ENCODE measurements at places on chromosomes 7 and 10.
A peak's percentile ranks its signal among the peaks of the same experiment; 100 is the strongest.

DNA sequence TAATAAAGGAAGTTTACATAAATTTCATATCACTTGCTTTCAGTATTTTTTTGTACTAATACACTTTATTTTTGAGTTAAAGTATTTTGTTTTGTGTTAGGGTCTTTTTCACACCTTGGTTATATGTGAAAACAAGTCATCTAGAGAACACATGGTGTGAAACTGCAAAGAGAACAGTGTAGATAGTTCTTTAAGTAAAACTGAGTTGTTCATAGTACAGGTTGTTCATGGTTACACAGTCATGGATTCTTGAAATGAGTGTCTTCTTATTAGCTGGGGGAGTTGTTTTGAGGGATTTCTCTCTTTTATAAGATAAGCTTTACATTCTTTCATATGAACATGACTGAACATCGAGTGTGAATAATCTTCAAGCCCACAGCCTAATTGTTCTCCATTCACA, 244.2 kb downstream of the THSD7A start:
- no peak for DNase-seq

DNA sequence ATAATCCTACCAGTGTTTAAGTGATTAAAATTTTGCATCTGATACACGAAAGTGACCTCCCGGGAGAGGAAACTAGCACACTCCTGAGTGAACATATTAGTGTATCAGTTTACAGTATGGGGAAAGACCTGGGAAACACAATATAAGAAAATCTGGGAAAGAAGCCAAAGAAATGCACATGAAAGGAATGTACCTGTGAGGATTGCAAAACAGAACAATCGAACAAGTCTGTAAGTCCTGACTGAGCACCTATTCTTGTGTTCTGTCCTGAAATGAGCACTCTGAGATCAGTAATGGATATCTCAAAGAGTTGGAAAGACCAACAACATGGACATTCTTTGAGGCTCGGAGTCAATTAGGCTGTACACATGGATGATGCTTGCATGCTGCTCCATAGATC, 554.7 kb downstream of the SORCS3 start:
- peak; percentile 7 for DNase-seq

DNA sequence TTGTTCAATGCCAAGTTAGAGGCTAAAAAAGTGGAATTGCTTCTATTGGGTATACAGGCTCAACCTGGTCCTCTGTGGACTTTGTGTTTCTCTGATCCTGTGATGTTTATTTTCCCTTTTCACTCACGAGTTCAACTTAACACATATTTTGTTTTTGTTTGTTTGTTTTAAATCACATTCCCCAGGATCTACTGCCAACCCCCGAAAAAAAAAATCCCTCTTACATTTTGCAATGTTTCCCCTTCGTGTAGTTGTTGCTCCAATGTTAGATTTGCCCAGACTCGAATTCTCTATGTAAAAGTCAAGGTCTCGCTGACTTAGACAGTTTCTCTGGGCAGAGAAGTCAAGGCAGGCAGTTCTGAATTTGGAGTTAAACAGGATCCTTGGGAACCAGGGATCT, 876.4 kb downstream of the CCSER2 start:
- DNase-seq = no peak

DNA sequence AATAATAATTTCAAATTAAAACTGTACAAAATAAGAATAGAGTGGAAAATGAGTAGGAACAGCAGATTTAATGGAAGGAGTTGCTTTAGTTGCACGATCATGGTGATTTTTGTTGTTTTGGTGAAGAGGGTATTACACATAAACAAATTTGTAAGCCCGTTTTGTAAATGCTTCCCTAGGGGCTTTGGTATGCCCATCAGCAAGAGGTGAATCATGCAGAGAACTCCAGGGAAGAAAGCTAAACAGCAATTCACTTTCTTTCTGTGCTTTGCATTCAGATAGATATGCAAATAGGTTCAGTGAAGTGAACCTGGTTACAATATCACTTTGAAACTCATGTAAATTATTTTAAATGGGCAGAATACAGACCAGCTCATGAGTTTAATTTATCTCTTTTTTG, 422.2 kb upstream of the MTPN start:
- DNase-seq = no peak

DNA sequence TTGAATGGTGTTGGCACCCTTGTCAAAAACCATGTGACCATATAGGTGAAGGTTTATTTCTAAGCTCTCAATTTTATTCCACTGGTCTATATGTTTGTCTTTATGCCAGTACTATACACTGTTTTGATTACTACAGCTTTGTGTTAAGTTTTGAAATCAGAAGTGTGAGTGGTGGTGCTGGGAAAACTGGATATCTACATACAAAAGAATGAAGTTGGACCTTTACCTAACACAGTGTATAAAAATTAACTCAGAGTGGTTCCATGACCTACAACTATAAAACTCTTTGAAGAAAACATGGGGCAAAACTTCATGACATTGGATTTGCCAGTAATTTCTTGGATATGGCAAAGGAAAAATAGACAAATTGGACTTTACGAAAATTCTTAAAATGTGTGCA, 112.2 kb downstream of the NRF1 start:
- no peak for DNase-seq

- no peak for DNase-seq
Measured at GRCh38 chr7:8514781-8515519, 81.5 kb downstream of the NXPH1 start.

DNA sequence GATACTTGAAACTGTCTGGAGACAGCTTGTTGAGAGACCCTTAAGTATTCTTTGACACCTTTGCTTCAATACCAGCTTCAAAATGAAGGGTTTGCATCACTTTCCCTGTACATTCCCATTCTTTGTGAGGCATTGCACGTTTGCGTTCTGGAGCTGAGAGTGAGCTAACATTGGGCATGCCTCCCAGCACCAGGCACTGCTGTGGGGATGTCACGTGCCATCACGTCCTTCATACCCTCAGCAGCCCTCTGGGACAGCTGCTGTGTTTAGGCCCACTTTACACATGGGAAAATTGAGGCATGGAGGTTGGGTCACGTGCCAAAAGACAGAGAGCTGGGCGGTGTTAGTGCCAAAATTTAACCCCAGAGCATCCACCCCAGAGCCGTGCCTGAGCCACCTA, 66.2 kb upstream of the INSYN2A start:
- DNase-seq = no peak

GRCh38 chr10:131575877-131576276, 264.4 kb upstream of the TCERG1L start:
- no peak for DNase-seq

DNA sequence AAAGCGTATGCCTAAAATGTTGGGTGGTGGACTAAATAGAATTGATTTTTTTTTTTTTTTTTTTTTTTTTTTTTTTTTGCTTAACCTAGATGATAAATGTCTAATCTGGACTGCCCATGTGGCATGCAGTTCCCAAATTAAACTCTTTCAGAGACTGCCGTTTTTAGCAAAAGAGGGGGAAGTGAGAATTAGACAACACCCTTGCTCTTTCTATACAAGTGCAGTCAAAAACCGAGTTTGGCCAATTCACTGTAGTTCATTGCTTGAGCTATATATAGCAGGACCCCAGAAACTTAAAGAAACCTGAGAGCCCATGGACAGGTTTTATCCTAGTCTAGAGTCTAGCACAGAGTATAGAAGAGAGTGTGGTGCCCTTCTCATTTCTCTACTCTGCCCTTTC, 141.9 kb downstream of the GRM3 start:
- no peak for DNase-seq

- no peak for DNase-seq
Measured at GRCh38 chr10:73017955-73018480, 63.4 kb upstream of the PLA2G12B start.

GRCh38 chr10:78321000-78321399, 287.3 kb downstream of the RPS24 start:
- no peak for DNase-seq

DNA sequence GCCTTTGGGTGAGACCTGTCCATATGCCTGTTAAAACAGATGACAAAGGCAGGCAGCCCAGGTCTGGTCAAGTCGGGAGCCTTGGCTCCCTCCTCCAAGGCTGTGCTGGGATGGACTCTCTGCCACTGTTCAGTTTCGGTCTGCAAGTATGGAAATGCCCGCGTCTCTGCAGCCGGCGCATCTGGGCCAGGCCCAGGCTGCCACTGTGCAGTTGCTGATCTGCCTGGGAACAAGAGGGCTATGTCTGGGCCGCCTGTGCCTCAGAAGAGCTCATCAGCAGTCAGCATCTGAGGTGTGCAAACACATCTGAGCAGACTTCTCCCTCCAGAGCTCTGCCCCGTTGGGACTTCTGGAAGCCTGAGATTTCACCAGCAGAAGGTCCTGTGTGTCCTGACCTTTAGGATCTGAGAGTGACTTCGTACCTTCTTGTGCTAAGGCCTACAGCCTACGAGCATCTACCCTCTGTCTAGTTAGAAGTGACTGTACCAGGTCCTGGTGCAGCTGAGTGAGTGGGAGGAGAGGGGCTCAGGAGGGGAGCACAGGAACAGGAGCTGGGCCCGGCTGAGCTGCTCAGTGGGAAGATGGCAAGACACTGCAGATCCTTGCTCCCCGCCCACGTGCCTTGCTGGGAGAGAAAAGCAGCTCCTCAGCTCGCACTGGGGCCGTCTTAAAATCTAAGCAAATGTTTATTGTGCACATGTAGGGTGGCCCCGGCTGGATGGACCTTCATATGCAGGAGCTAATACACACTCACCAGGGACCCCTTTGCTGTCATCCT, 50.9 kb downstream of the DOCK1 start:
- no peak for DNase-seq

GRCh38 chr10:112375721-112376395, 1.9 kb downstream of the ACSL5 start:
- DNase-seq = peak; percentile 30

- DNase-seq = no peak
Measured at GRCh38 chr10:29256586-29256985, 32.3 kb upstream of the LYZL1 start.

GRCh38 chr10:77492368-77492994, 145.1 kb downstream of the KCNMA1 start:
- no peak for DNase-seq

DNA sequence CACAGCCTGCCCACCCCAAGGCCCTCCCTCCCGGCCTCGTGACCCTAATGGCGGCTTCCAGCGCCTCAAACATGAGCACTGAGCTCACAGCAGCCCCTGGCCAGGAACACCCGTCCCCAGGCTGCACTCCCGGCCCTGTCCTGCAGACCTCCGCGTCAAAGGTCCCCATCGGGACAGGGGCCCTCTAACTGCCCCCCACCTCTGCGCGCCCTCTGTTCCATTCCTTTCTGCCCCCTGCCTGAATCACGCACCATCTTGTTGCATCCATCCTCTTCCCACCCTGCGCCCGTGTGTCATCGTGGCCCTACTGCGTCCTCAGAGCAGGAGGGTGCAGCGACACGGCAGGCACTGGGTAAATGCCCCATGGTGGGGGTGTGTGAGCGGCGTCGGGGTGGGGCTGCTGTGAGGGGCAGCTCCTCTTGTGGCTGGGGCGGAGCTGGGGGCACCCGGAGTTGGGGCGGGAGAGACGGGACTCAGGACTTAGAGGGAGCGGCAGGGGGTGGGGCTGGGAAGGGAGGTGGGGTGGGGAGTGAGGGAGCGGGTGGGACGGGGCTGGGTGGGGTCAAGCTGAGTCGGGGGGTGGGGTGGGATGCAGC, 13.4 kb downstream of the SLC29A4 start:
- no peak for DNase-seq

DNA sequence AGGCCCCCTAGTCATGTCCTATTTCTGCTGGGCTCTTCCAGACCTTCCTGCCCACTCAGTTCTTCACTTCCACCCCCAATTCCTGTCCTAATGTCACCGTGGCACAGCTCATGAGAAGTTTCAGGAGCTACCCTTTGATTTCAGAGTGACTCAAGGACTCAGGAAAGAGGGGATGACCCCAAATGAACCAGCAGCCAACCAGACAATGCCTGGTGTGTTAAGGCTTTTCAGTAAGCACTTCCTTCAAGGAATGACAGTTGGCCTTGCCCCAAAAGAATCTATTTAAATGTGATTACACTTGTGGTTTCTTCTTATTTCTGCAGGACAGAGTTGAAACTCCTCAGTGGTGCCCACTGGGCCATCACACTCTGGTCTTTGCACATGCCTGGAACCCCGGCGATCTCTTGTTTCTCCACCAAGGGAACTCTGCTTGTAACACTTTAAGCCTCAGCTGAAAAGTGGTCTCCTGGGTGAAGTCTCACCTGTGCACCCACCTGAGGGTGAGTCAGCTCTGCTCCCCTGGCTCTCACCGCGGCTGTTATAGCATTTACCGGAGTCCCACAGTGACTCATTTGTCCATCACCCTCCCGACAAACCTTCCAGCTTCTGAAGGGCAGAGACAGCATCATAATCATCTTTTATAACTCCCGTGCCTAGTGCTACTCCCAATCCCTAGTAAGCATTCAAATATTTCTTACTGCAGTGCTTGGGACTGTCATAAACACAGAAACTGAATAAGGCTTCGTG, 123.0 kb upstream of the SVIL start:
- DNase-seq = peak; percentile 84

GRCh38 chr10:124997771-124998623, 56.1 kb downstream of the ZRANB1 start:
- DNase-seq = no peak

GRCh38 chr7:1045069-1046063, 1.0 kb downstream of the GPR146 start:
- no peak for DNase-seq

DNA sequence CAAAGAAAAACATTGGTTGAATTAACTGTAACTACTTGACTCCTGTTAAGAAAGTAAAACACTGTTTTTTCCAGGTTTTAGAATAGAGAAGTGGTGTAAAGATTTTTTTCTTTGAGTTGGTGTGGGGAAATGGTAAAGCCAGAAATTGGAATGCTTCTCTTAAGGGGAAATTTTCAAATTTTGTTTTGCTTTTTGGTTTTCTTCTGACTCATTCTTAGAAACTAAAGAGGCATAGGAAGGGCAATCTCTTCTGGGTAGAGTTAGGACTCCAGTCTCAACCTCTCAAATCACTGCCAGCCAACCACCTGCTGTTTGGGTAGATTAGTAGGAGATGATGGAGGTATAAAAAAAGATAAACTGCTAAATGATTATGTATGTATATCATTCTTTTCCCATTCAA, 47.7 kb upstream of the STRIP2 start:
- no peak for DNase-seq

- DNase-seq = no peak
Measured at GRCh38 chr10:52633266-52633665, 139.3 kb downstream of the MBL2 start.

DNA sequence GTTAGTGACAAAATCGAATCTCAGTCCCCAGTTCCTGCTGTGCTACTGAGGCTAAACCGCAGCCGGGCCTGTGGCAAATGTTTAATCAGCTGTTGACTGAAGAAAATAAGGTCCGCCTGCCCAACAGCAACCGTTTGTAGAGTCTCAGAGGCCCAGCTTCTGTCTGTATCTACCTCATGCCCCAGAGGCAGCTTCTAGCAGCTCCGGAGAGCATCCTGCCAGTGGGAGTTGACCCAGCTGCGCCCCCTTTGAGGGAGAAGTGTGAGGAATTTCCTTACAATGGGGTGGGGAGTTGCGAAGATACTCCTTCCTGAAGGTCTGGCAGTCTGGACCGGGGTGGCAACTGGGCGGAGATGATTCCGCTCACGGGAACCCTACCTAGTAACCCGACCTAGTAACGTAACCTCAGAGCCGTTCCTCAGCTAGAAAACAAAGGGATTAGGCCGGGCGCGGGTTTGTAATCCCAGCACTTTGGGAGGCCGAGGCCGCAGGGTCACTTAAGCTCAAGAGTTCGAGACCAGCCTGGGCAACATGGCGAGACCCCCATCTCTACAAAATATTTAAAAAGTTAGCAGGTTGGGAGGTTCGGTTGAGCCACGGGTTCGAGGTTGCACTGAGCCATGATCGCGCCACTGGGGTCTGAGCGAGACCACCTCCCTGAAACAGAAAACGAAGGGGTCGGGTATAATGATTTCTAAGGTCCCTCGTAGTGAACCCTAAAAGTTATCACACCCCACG, 846 bp upstream of the ZNF775 start:
- DNase-seq = peak; percentile 77

Data from SW480 (cell line).